ENCODE measurements at places on chromosomes 3 and 15. TPM values are rescaled to one million over a fixed set of nuclear protein-coding genes. Genes with fewer than 3 reads are reported as not detected.

DNA sequence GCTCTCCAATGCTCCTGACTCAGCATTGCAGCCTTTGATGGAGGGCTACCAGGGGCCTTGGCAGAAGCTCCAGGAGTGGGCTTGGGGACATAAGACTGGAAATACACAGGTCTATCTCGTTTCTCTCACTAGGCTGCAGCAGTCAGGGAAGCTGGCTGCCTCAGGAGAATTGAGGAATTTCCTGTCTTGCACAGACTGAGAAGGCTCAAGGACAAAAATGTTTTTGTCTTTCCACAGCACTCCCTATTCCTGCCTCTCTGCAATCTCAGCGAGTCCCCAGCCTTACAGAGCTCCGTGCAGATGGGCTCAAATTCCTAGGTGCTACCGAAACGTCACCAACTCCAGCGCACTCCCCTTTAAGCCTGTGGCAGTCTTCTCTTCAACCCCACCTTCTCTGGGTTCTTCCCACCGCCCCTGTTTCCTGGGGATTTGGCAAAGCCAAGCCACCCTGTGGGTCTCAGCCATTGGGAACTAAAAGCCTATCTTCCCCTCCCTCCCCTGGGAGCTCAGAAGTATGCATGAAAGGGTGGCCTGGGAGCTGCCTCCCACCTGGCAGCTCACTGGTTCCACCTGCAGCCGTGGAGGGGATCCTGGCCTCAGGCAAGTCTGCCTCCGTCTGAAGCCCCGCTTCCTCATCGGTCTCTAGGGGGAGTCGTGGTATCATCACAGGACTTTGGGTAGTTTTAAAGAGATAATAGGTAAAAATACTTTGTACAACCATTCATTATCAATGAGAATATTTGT, 322.6 kb upstream of the FRG2C start:
- H3K4me3 ChIP-seq, result no peak overlapping the region
- no peaks in the 10 kb centered on the region for H3K36me3 ChIP-seq
- H3K27ac ChIP-seq, result no peak overlapping the region
- no peaks in the 10 kb centered on the region for H3K4me1 ChIP-seq
- peak; percentile 83 for DNase-seq
- no peaks in the 10 kb centered on the region for H3K27me3 ChIP-seq

DNA sequence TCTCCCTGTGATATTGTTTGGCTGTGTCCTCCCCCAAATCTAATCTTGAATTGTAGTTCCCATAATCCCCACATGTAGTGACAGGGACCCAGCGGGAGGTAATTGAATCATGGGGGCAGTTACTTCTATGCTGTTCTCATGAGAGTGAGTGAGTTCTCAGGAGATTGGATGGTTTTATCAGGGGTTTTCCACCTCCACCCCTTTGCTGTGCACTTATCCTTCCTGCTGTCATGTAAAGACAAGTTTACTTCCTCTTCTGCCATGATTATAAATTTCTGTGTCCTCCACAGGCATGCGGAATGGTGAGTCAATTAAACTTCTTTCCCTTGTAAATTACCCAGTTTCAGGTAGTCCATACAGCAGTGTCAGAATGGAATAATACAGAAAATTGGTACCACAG, 24.7 kb downstream of the TUSC7 start:
- no peak overlapping the region for H3K27ac ChIP-seq
- no peak overlapping the region for H3K4me3 ChIP-seq
- H3K36me3 ChIP-seq, result no peaks in the 10 kb centered on the region
- no peaks in the 10 kb centered on the region for H3K4me1 ChIP-seq

GRCh38 chr3:4906107-4906621, 73.1 kb upstream of the BHLHE40 start:
- no peaks in the 10 kb centered on the region for H3K36me3 ChIP-seq
- H3K4me1 ChIP-seq, result no peaks in the 10 kb centered on the region
- DNase-seq, result no peak
- no peak overlapping the region for H3K4me3 ChIP-seq
- no peaks in the 10 kb centered on the region for H3K27me3 ChIP-seq

DNA sequence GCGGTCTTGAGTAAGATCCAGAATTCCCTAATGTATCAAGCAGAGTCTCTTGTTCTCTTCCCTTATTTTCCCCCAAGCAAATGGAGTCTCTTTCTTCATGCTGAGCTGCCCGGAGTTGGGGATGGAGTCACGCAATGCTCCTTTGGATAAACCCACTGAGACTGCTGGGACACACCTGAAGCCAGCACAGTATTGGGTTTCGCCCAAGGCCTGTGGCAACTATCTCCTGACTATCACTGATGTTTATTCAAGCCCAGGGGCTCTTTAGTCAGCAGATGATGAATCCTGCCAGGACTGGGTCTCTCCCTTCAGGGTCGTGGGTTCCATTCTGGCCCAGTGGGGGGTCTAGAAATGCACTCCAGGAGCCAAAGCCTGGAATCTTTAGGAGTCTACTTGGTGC, 11.3 kb downstream of the USF3 start:
- H3K27me3 ChIP-seq, result no peaks in the 10 kb centered on the region
- H3K36me3 ChIP-seq, result no peaks in the 10 kb centered on the region
- DNase-seq, result no peak
- H3K4me3 ChIP-seq, result no peak overlapping the region

DNA sequence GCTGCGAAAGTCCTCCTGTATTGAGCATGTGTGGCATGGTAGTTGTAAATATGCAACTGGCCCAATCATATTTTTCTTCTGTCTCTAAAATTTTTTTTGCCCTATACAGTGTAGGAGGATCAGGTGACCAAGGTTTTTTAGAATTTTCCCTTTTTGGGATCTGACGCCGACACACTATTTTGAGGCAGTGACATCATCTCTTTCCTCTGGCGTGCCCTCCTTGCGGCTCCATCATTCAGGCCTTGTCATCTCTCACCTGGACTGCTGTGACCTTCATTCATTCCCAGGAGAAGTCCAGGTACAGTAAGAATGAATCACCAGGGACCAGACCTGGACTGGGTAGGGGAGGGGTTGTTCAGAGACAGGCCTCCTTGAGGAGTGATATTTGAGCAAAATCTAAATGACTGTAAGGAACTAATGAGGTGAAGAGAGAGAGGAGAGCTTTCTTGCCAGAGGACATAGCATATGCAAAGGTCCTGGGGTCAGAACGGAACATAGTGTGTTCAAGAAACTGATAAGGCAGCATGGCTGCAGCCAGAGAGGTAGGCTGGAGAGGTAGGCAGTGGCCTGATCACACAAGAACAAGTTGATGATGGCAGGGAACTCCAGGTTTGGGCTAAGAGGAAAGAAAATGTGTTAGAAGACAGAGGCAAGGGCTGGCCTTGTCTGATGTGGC, 38.7 kb downstream of the ARNT2 start:
- H3K4me3 ChIP-seq, result no peak overlapping the region
- H3K36me3 ChIP-seq, result no peaks in the 10 kb centered on the region
- no peak overlapping the region for H3K27ac ChIP-seq
- no peak for DNase-seq

Gene SI
- not detected for total RNA-seq

Gene CCDC39
- total RNA-seq, result 0.32 TPM

DNA sequence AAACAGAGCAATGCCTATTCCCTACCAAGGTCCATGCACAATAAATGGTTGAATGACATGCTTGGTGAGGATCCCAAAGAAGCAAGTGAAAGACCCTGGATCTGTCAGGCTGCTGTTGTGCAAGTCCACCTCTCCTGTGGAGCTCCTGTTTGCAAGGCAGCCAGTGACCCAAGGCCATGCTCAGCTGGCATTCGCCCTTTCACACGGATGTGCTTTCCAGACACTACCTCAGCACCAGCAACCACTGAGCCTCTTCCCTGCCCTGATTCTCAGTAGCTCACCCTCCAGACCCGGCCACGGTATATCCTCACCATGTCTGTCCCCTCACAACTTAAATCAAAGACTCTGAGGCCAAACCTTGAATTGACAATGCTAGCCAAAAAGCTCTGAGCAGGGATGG, 23.3 kb downstream of the WWTR1 start:
- H3K4me1 ChIP-seq, result no peaks in the 10 kb centered on the region
- H3K27me3 ChIP-seq, result no peaks in the 10 kb centered on the region
- no peak for DNase-seq
- peaks cover 17% of the 10 kb centered on the region for H3K36me3 ChIP-seq
- no peak overlapping the region for H3K27ac ChIP-seq
- no peak overlapping the region for H3K4me3 ChIP-seq

DNA sequence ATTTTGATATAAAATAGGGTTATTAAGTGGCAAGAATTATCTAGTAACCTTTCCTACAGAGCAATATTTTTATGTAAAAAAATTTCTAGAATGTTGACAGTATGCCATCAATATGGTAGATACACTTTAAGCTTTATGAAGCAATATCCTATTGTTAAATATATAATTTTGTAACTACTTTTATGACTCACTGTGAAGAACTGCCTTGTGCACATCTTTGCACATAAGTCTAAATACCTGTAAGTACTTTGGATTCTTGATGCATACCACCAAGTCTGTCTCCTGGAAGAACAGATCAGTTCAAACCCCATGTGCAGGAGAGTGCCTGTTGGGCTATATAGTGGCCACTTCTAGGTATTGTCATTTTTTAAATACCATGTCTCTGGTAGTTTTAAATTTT, 205.7 kb upstream of the EIF1B start:
- H3K27ac ChIP-seq, result no peak overlapping the region
- no peaks in the 10 kb centered on the region for H3K27me3 ChIP-seq
- no peak for DNase-seq
- no peaks in the 10 kb centered on the region for H3K36me3 ChIP-seq
- H3K4me3 ChIP-seq, result no peak overlapping the region
- no peaks in the 10 kb centered on the region for H3K4me1 ChIP-seq

GRCh38 chr3:47571391-47572175, 7.1 kb downstream of the CSPG5 start:
- no peak overlapping the region for H3K4me3 ChIP-seq
- H3K4me1 ChIP-seq, result no peaks in the 10 kb centered on the region
- H3K27me3 ChIP-seq, result peaks cover 24% of the 10 kb centered on the region
- no peak for DNase-seq

DNA sequence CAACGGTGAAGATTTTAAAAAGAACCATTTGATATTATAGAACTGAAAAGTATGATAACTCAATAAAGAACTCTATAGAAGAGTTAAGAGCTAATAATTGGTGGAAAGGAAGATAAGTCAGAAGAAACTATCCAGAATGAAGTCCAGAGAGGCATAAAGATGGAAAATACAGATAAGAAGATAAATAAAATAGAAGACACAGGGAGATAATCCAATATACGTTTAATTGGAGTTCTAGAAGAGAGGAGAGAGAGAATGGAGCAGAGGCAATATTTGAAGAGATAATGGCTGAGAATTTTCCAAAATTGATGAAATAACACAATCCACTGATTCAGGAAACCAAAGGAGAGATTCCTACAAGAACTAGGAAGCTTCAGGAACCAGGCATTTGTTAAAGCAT, 49.8 kb upstream of the EPHB3 start:
- H3K27ac ChIP-seq, result no peak overlapping the region
- no peak overlapping the region for H3K4me3 ChIP-seq
- DNase-seq, result no peak
- H3K27me3 ChIP-seq, result peaks cover 48% of the 10 kb centered on the region
- H3K36me3 ChIP-seq, result no peaks in the 10 kb centered on the region

DNA sequence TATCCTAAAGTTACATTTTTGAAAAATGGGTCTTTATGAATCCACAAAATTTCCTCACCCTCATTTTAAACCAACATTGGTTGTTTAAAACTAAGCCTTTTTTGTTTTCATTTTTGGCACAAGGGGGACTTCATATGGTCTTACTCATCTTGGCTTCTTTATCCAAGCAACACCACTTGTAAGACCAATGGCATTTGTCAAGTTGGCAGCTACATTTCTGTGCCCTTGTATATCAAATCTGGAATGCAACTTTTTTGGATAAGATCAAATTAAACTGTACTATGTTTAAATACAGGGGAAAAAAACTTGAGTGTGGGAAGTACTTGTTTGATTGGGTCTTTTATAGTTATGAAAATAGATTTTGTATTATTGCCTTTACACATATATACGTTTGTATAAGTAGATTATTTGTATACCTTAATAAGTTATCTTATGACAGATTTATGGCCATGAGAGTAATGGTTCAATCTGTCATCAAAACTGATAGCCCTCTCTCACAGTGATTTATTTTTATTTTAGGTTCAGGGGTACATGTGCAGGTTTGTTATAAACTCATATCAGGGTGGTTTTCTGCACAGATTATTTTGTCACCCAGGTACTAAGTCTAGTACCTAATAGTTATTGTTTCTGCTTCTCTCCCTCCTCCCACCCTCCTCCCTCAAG, 43.4 kb downstream of the GPR160 start:
- no peak for DNase-seq
- no peak overlapping the region for H3K4me3 ChIP-seq
- peaks cover 12% of the 10 kb centered on the region for H3K36me3 ChIP-seq
- H3K4me1 ChIP-seq, result peaks cover 7% of the 10 kb centered on the region

- H3K4me1 ChIP-seq, result peaks cover 13% of the 10 kb centered on the region
- no peak for DNase-seq
- no peaks in the 10 kb centered on the region for H3K27me3 ChIP-seq
Measured at GRCh38 chr3:14425581-14426304, 23.3 kb downstream of the SLC6A6 start.

Gene WDR49
- total RNA-seq, result 1.6 TPM

DNA sequence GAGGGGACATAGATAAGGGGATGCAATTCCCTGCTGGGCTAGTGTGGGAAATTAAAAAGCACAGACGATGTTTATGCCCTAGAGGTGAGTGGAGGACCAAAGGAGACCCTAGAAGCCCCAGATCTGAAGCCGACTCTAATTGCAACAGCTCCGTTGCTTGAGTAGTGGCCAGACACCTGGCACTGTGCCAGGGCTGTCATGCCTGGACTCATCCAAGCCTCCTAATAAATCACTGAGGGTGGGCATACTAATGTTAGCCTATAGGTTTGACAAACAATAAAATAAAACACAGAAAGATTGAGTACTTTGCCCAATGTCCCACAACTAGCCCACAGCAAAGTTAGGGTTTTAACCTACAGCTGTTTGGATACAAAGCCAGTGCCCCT, 25.4 kb upstream of the MRPS22 start:
- H3K4me3 ChIP-seq, result no peak overlapping the region
- DNase-seq, result no peak
- no peaks in the 10 kb centered on the region for H3K4me1 ChIP-seq

Gene CSK
- total RNA-seq, result 68.5 TPM

Gene SERPINI2
- not detected for total RNA-seq

GRCh38 chr3:115855911-115856310, 232.6 kb downstream of the GAP43 start:
- no peak for DNase-seq
- H3K27ac ChIP-seq, result no peak overlapping the region
- H3K27me3 ChIP-seq, result no peaks in the 10 kb centered on the region
- H3K4me3 ChIP-seq, result no peak overlapping the region

- no peaks in the 10 kb centered on the region for H3K36me3 ChIP-seq
- peak; percentile 62 for DNase-seq
- H3K4me3 ChIP-seq, result no peak overlapping the region
- no peaks in the 10 kb centered on the region for H3K27me3 ChIP-seq
- no peak overlapping the region for H3K27ac ChIP-seq
Measured at GRCh38 chr3:170802164-170803151, 67.5 kb downstream of the RPL22L1 start.
